ENCODE measurements at places on chromosomes 3 and 15.

GRCh38 chr15:101051291-101052030 is 132.3 kb downstream of the LRRK1 start:
- DNase-seq: no peak

GRCh38 chr3:125957674-125958510 is 11.1 kb upstream of the ROPN1B start:
- no peak for DNase-seq

- DNase-seq: peak; percentile 12
Measured at GRCh38 chr15:89848970-89849292, 34.3 kb upstream of the ANPEP start.

DNA sequence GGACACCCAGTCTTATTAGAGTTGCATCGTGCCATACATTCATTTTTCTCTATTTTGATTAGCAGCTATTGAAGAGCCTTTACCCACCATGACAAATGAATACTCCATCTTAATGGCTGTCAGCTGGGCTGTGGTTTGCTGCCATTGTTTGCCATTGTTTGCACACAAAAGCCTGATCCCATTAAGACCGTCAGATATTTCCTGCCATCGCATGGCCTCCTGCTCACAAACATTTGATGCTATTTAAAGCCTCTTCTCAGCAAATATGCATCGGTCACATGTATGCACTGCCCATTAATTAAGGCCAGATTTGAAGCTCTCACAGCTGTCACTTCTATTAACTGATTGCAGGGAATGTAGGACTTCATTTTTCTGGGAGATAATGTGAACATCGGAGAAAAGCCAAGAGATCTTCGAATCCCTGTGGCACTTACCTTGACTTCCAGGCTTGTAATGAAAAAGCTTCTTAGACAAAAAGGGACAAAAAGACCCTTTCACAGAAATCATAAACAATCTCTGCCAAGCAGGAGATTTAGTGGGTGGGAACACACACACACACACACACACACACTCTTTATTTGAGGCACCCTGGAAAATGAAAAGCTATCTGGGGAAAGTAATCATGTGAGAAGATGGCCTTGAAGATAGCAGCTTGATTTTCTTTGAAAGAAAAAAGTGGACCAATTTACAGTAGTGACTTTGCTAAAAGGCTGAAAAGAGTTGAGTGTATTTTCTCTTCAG is 175.4 kb upstream of the NR2E3 start:
- no peak for DNase-seq

GRCh38 chr3:172277151-172277652 is 171.1 kb downstream of the GHSR start:
- DNase-seq: no peak

GRCh38 chr3:138051947-138052802 is 42.2 kb downstream of the CLDN18 start:
- DNase-seq: peak; percentile 63
